ENCODE measurements at places on chromosomes 5 and 9. TPM values are rescaled to one million over a fixed set of nuclear protein-coding genes. Genes with fewer than 3 reads are reported as not detected.

ZNF300 gene
- total RNA-seq: 6.0 TPM

IFNA2 gene
- not detected for total RNA-seq

FOXD4L6 gene
- total RNA-seq: not detected

MRRF gene
- 28.7 TPM for total RNA-seq

MAP3K1 gene
- 11.2 TPM for total RNA-seq

DND1 gene
- 0.84 TPM for total RNA-seq

BSPRY gene
- total RNA-seq: 0.48 TPM

SLC6A7 gene
- not detected for total RNA-seq

ADCY2 gene
- 7.1 TPM for total RNA-seq

C1QTNF3 gene
- 38.8 TPM for total RNA-seq

GRCh38 chr5:137938751-137939143 is 49.5 kb downstream of the PKD2L2 start:
- DNase-seq: no peak

GRCh38 chr5:129172580-129172979 is 78.0 kb downstream of the ISOC1 start:
- DNase-seq: no peak

DNA sequence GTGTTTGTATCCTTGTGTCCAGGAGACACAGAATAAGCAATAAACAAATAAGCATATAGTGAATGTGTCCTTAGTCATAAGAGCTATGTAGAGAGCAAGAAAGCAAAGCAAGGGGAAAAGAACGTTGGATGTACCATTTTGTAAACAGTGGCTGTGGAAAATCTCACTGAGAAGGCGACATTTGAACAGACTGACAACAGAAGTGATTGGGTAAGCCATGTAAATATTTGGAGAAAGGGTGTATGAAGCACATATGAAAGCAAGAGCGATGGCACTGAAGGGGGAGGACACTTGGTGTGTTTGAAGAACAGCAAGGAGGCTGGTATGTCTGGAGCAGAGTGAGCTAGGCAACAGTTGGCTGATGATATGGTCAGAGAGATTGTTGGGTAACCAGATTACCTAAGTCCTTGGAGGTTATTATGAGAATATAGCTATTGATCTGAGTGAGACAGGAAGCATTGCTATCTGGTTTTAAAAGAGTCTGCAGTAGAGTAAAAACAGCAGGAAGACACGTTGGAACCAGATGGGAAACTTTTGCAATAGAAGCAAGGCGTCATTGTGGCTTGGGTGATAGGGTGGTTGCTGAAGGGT is 115.5 kb upstream of the IL7R start:
- no peak for DNase-seq

DNA sequence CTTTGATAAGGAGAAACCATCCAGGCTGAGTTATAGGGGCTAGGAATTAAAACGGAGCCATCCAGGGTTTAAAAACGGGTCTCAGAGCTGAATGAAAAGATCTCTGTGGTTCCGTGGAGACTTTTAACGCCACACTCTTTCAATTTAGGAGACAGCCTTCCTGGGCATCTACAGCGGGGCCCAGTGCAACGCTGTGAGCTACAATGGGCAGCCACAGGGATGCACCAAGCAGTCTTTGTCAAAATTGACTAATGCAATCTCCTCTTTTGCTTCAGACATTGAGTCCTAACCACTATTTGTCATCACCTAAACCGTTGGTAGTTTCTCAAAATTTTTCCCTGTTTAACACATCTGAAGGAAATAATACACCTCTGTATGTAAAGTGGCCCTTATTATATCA is 96.6 kb upstream of the ABCA1 start:
- no peak for DNase-seq

DNA sequence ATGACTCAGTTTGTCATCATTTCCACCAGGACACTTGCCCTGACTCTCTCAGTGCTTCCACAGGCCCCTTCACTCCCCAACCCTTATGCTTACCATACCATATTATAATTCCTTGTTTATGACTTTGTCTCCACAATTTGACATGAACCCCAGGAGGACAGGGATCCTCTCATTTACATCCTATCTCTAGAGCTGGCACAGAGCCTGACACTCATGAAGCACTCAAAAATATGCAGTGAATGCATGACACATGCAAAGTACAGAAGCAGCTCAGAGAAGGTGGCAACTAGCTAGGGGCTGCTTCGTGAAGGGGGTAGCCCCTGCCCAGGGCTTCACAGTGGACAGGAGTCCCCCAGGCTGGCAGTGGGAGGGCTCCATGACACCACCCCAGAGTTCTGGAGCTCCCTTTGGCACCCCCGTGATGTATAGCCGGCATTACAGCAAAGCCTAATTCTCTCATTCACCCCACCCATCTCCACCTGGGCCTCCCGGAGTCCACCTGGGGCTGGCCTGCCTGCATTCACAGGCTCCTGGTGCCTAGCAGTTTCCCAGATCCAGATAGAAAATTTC is 112.0 kb upstream of the SPOCK1 start:
- DNase-seq: no peak

DNA sequence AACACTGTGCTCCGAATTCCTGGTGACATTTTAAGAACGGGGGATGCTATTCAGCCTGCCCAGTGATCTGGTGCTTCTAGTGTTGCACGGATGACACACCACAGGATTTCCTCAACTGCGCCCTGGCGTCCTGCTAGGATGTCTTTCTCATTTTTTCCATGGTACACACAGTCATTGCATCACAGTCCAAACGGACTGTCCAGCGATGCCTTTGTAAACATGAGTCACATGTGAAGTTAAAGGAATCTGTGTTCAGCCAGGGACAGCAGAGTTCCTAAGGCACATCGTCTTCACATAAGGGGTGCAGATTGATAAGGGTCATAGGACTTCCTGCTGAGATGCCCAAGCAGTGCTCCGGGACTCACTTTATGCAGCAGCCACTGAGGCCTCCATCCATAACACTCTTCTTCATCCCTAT is 9.3 kb upstream of the PTPN3 start:
- peak; percentile 76 for DNase-seq

- peak; percentile 79 for DNase-seq
These were observed 49.6 kb upstream of the PSD2 start for GRCh38 chr5:139745800-139746690.

DNA sequence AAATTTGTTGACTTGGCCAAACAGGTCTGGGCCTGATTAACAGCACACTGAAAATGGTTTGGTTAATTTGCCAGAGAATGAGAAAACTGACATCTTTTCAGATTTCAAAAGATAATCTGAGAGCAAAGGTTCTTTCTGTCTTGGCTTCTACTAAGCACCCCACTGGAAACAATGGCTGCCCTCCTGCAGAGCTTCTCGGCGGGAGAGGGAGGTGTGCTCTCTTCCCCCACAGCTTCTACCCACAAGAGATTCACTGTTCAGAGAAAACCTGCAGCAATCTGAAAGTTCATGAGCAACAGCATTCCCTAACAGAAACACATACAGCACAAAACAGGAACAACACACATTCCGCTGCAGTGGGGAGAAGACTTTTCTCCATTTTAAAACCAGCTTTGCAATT is 3.0 kb downstream of the DNAH5 start:
- no peak for DNase-seq

GRCh38 chr9:97980918-97981845 is 2.0 kb upstream of the ANP32B start:
- no peak for DNase-seq

DNA sequence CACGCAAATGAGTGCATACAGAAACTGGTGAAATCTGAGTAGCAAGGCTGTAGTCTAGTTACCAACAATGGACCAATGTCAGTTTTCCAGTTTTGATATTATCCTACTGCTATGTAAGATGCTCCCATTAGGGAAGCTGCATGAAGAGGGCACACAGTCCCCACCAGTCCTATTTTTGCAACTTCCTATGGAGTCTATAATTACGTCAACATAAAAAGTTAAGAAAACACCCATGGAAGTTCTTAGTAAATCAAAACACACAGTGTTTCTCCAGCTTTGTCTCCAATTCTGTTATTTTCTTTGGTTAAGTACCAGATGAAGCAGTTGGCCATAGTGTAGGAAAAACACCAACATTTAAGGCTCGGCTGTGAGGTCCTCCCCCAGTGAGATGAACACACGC is 58.7 kb downstream of the FAT2 start:
- DNase-seq: no peak

DNA sequence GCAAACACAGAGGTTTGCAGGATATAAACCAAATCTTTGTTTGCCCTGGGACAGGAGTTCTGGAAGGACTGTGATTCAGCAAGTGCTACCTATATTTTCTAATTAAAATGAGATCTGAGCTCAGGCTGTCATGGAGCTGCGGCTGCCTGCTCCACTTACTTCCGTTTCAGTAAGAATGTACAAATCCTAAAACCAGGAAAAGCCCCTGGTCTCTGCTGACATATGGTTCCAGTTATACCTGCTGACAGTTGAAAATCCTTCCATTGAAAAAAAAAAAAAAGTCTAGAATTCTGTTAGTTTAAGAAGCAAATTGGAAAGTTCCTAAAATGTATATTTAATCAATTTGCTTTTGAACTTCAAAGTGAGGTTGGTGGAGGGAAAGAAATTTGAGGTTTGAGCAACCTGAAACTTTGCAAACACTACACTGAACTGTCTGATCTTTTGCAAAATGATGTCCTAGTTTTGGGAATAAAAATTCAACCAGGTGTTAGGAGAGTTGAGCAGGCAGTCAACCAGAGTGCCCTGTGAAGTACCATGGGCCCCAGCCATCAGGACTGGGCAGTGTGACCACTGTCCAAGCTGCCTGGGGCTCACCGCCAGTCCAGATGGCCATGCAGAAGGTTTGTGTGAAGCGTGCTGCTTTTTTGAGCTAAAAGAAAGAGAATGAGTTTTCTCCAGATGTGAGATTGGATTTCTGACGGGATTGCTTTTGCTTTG is 50.6 kb downstream of the SHB start:
- DNase-seq: no peak

DNA sequence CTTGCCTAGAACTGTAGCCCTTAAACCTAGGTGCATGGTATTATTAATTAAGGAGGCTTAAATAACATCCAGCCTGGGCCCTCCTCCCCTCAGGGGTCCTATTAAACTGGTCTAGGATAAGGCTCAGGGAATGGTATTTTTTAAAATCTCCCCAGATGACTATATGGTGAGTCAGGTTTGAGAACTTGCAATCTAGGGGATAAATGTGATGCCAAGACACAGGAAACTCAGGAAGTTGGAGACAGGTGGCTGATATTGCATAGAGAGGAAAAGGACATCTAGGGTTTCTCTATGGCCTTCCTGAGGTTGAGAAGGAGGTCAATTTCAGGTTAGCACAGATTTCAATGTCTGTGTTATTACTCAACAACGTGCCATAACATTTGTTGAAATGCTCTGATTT is 581.0 kb downstream of the TLE1 start:
- DNase-seq: no peak

GRCh38 chr5:22649074-22649473 is 204.1 kb downstream of the CDH12 start:
- no peak for DNase-seq

GRCh38 chr9:120663380-120663779 is 50.9 kb downstream of the MEGF9 start:
- DNase-seq: no peak

GRCh38 chr5:52378237-52378636 is 409.5 kb upstream of the ITGA1 start:
- DNase-seq: no peak

DNA sequence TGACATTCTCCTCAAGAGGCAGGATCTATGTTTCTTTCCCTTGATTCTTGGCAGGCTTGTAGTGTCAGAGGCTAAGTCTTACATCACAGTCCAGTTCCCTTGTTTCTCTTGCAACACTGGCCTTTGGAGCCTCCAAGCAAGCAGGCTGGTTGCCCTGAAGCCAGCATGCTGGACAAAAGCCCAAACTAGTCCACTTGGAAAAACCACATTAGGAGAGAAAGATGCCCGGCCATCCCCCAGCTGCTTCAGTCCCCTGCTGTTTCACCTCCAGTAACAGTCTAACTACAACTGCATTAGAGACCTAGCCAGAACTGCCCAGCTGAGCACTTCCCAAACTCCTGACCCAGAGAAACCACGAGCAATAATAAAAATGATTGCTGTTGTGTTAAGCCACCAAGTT is 87.6 kb downstream of the ADAMTS6 start:
- DNase-seq: peak; percentile 77

DNA sequence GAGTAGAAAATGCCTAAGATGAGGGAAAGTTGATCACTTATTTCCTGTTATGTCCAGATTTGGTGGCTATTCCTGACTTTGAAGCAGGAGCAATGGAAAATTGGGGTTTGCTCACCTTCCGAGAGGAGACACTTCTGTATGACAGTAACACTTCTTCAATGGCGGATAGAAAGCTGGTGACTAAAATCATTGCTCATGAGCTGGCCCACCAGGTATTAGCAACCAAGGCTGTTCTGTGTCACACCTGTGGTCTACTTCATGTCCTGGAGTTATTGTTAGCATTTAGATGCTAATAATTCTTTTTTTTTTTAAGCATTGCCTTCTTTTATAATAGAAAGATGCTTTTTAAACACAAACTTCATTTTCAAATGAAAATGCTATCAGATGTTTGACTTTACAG is 57.9 kb downstream of the LNPEP start:
- no peak for DNase-seq

- DNase-seq: peak; percentile 90
These were observed 30.0 kb downstream of the LCP2 start for GRCh38 chr5:170267431-170268152.

DNA sequence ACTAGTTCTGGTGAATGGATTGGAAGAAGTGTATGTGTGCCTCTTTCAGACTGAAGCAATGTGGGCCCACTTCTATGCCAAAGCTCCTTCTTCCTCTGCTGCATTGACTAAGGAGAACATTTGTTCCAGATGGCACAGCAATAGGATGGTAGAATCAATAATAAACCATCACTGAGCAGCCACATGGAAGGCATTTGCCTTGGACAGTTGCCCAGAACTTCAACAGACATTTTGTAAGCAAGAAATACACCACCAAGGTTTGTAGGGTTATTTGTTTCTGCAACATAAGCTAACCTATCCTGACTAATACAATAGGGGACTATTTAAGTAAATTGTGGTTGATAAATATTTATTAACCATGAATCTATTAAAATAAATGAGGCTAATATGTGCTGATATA is 37.7 kb upstream of the CSNK1G3 start:
- DNase-seq: no peak

DNA sequence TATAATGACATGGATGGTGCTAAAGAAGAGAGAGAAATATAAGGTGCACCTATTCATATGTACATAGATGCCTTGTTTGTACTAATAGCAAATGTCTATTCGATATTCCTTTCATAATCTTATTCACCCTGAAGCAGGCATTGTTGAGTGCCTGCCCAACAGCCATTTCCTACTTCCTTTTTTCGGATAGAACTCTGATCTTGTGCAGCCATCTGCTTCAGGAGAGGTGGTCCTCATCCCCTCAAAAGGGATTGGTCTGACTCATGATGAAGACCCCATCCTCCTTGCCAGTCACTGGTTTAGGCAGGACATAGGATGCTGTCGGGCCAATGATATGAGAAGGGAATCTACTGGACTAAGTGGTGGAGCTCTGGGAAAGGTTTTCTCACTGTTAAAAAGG is 8.4 kb upstream of the RANBP3L start:
- DNase-seq: no peak

DNA sequence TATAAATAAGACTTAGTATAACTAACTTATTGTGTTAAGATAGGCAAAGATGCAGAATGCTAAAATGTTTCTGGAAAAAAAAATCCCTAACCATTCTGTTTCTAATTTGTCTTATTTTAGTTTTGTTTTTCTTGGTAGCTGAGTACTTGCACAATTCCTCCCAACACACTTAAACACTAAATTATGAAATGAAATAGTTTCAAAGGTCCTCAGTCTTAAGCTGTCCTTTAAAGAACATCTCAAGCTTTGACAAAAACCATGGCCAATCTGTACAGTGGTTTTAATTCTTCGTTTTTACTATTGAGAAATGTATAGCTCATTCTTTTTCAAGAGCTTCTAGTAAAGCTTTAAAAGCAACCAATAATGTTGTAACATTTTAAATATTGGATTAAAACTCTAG is 171.5 kb downstream of the EDIL3 start:
- DNase-seq: no peak

- DNase-seq: no peak
These were observed 354.2 kb downstream of the ARL15 start for GRCh38 chr5:53956196-53956595.
